ENCODE measurements at places on chromosomes 7 and 10. TPM values are rescaled to one million over a fixed set of nuclear protein-coding genes. Genes with fewer than 3 reads are reported as not detected.

GRCh38 chr10:86979977-86980448, 11.7 kb downstream of the ADIRF start:
- DNase-seq: peak; percentile 55

DNA sequence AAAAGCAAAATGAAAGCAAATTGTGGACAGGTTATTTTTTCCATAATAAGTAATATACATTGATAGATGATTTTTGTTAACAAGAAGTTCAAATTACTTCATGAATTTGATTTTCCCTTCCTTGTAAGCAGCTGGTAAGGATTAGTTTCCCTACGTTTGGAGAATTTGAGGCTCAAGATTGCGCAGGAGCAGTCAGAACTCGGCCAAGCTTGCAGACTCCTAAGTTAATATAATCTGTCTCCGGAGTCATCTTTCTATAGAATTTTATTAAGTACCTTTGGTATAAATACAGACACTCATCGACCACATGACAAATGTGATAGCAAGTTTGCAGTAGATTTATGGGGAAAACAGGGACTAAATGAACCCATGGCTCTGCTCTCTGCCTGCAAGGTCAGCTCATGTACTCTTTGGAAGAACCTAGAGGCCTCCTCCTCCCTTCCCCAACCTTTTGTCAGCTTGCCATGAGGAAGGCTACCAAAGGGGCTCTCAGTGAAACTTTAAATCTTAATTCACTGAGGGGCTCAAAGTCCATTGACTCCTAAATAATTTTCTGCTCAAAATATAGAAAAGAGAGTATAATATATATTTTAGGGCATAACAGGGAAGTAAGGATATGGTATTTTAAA, 89.2 kb upstream of the CTTNBP2 start:
- no peak for DNase-seq

GRCh38 chr7:158814637-158815036, 14.7 kb downstream of the ESYT2 start:
- DNase-seq: no peak

DNA sequence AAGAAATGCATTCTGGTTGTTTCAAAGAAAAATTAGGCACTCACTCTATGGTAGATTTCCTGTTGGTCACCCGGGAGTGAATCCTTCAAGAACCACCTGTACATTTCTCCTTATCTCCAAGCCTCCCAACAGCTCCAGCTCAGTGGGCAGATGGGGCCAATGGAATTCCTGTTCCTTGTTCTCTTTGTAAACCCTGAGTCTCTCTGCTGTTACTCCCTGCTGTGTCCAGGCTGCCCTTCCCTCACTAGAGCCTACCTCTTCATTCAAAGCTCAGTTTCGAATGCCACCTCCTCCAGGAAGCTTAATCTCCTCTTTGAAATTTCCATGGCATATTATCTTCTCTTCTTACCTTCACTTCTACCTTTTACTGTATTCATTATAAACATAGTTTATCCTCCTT, 3.5 kb upstream of the BMPER start:
- DNase-seq: no peak

DNA sequence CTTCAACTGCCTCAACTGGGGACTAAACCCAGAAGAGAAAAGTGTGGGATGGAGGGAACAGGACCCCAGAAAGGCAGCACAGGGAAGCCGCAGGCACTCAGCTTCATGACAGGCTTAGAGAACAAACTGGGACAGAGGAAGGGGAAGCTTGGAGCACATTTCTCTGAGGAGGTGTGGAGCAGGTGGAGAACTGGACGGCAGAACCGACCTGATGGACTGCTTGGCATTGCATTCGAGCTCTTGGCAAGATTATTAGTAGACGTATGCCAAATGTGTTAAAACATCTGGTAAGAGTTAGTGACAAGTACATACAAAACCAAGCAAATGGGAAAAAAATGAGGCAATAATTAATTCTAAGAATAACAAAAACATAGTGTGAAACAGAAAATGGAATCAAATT, 335.7 kb downstream of the SFMBT2 start:
- DNase-seq: no peak

- DNase-seq: no peak
Observed at GRCh38 chr10:14184841-14185315, 145.8 kb downstream of the FRMD4A start.

DNA sequence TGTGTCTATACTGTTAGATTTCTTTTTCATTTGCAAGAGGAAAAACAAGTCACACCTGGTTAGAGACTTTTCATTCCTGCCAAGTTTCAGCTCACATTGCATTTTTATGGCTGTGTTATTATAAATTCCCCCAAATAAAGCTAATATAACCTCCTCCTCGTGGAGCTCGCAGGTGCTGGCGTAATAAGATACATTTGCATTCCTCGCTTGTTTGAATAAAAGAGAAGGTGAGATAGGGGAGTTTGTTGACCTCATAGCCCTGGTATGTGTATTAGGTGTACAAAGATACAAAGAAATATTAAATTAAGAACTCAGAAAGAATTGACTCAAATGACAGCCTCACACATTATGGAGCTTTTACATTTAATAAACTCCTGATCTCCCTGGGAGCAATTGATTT, 257.7 kb upstream of the SP8 start:
- DNase-seq: no peak

GRCh38 chr7:103025341-103025740, 49.3 kb downstream of the FBXL13 start:
- DNase-seq: no peak

- no peak for DNase-seq
Observed at GRCh38 chr7:44534501-44534900, 6.6 kb downstream of the NPC1L1 start.

- DNase-seq: no peak
Observed at GRCh38 chr7:12220389-12221046, 9.4 kb downstream of the TMEM106B start.

DNA sequence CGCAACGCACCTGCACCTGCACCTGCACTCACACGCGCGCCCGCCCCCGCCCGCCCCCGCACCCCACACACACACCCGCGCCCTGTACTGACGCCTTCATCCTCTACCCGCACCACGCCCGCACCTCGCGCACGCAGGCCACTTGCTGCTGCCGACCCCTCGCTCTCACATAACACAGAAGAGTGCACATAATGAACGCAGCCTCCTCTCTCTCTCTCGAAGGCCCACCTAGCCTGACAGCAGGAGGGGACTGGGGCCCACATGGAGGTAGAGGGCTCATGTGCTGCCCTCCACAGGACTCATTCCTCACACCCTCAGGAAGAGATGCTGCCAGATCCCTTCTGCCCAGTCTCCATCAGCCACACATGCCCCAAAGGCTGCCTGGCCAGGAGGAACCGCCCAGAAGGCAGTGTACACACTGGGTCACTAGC, 432 bp upstream of the CAMK2B start:
- DNase-seq: no peak

DNA sequence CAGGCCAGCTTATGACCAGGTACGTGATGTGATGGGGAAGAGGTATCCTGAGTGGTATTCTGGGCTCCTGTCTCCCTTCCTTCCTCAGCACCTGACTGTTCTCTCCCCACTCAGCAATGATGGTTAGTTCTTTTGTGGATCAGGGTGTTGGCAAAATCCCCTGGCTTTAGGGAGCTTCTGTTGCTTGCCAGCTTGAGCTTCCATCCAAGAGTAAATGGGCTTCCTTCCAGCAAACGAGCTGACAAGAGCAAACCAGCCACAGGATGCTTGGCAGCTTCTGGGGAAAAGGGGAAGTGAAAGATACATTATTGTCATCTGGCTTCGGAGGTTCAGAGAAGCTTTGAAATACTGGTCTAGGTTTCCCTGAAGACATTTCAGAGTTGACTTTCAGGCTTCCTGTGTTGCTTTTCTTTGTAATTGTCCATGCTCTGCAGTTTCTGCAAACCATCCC, 5.2 kb downstream of the DUSP5 start:
- DNase-seq: peak; percentile 35

- DNase-seq: no peak
Observed at GRCh38 chr7:126378642-126379041, 874.1 kb downstream of the GRM8 start.

- no peak for DNase-seq
Observed at GRCh38 chr10:131929122-131929845, 28.5 kb downstream of the PPP2R2D start.

GRCh38 chr7:147997636-147998035, 592.9 kb upstream of the C7orf33 start:
- no peak for DNase-seq

GRCh38 chr7:14685167-14685566, 217.4 kb downstream of the DGKB start:
- no peak for DNase-seq

- no peak for DNase-seq
Observed at GRCh38 chr7:35677582-35678356, 17.2 kb downstream of the HERPUD2 start.

DNA sequence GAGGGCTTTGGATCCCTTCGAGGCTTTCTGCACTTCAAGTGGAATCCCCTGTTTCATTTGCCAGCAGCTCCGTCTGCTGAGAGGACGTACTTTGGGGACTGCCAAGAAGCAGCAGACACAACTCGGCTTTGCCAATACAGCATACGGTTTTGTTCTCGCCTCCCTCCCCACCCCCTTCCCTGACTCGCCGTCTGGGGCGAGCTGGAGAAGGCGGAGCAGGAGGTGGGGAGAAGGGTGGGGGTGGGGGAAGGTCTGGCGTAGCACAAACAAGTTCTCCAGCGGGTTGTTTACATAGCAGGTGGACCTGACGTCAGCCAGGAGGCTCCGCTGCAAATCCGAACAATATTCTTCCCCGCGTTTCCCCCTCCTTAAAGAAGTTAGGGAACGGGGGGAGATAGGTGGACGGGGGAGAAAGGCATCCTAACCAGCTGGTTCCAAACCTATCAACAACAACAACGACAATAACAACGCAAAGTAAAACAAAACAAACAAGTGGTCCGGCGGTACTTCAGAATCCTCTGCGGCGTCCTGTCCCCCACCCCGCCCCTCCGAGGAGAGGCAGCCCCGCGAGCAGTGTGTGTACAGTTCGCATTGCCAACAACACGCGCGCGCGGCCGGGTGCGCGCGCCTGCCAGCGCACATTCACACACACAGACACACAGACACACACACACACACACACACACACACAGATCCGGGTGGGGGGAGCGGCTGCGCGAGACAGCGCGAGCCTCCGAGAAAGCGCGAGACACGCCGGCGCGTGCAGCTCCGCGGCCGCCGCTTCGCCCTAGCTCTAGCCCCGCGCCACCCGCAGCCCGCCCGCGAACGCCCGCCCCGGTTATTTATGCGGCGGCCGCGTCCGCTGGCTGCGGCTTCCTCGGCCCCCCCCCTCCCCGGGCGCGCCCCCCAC, 167.0 kb upstream of the PPP1R3A start:
- DNase-seq: peak; percentile 90

- DNase-seq: no peak
Observed at GRCh38 chr10:51369903-51370302, 295.6 kb downstream of the PRKG1 start.

DNA sequence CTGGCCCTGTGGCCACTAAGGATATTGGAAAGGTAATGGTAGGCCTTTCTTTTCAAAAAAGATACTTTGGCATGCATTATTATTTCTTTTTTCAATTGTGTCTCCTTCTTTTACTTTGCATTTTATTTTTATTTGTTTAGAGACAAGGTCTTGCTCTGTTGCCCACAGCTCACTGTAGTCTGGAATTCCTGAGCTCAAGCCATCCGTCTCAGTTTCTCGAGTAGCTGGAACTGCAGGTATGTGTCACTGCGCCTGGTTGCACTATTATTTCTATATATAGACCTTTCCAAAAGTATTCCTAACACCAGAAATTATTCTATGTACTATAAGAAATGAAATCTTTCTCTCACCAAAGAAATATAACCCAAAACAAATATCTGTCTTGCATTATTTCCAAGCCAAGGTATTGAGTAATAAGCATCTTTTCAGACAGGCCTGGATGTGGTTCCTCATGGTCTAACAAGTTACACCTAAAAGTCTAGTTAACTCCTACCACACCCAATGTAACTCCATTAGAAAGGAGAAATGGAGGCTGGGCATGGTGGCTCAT, 500.8 kb upstream of the ANKRD30A start:
- DNase-seq: no peak

GRCh38 chr10:88062385-88062784, 199.0 kb downstream of the PTEN start:
- no peak for DNase-seq

DNA sequence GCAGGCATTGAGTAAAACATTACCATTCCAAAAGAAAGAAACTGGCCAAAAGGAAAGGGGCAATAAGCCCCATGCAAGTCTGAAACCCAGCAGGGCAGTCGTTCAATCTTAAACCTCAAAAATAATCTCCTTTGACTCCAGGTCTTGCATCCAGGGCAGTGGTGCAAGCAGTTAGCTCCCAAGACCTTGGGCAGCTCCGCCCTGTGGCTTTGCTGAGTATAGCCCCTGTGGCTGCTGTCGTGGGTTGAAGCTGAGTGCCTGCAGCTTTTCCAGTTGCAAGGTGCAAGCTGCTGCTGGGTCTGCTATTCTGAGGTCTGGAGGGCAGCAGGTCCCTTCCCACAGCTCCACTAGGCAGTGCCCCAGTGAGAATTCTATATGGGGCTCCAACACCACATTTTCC, 580.1 kb upstream of the AUTS2 start:
- no peak for DNase-seq

- DNase-seq: peak; percentile 38
Observed at GRCh38 chr7:39353615-39354376, 212.4 kb upstream of the YAE1 start.

DNA sequence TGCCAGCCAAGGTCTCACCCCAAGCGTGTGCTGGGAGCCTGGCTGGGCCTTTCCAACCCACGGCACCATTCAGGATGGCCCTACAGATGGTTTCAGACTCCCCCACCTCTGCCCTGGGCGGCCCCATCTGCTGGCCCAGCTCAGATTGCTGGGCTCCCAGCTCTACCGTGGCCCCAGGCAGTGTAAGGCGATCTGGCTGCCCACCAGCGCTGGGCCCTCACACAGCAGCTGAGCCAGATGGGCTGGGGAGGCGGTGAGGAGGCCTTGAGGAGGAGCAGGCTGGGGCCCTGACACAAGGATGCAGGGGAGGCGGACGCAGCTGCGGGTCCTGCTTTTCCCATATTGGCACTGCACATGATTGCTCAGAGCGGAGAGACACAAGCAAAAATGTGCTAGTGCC, 162.8 kb downstream of the NRF1 start:
- DNase-seq: no peak

GRCh38 chr10:117004227-117005025, 561 bp downstream of the SHTN1 start:
- DNase-seq: peak; percentile 39

- no peak for DNase-seq
Observed at GRCh38 chr10:129438024-129438423, 29.0 kb upstream of the MGMT start.

NPTX2 gene
- 12.5 TPM for polyA plus RNA-seq

CPN1 gene
- polyA plus RNA-seq: not detected

NEBL gene
- 2.1 TPM for polyA plus RNA-seq

SLC13A1 gene
- not detected for polyA plus RNA-seq

UCN3 gene
- not detected for polyA plus RNA-seq

LRRN3 gene
- polyA plus RNA-seq: 1.1 TPM

IL2RA gene
- polyA plus RNA-seq: 0.07 TPM

OR2A7 gene
- 3.3 TPM for polyA plus RNA-seq

JAZF1 gene
- 11.6 TPM for polyA plus RNA-seq

NRG3 gene
- 0.45 TPM for polyA plus RNA-seq

GNGT1 gene
- not detected for polyA plus RNA-seq

Data from ovary (tissue), 10 donors.